Skeletal muscle cell (primary cell): ENCODE measurements at places on chromosomes 5 and 9.

DNA sequence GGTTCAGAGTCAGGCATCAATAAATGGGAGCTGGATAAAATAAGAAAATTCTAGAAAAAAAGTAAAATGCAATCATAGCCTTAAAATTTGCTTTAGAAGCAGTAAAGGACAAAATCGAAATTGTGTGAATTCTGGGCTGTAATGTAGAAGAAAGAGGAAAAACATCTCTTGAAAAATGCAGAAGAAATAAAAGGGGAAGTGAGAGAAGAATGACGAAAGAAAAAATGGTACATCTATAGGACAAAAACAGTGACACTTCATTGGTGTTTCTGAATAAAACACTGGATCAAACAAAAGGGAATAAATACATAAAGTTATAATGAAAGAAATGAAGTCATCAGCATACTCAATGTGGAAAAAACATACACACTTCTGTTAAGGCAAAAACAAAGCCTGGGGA, 642.3 kb downstream of the ACTL7B start:
- DNase-seq: no peak

DNA sequence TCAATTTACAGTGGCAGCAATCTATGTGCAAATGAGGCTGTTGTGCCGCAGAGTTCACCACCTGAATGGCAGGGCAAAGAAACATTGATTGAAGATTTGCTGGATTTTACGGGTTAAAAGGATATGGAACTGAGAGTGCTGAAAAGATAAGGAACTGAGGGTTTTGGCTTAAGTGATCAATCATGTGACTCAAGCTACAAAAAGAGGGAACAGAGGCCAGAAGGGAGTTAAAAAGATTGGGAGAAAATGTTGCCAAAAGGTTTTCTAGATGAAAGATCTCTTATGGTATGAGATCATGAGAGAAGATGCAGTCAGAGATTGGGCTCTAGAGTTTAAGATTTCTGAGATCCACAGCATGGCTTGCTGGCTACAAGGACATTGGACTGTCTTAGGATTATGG, 7.9 kb upstream of the RIMOC1 start:
- no peak for DNase-seq

DNA sequence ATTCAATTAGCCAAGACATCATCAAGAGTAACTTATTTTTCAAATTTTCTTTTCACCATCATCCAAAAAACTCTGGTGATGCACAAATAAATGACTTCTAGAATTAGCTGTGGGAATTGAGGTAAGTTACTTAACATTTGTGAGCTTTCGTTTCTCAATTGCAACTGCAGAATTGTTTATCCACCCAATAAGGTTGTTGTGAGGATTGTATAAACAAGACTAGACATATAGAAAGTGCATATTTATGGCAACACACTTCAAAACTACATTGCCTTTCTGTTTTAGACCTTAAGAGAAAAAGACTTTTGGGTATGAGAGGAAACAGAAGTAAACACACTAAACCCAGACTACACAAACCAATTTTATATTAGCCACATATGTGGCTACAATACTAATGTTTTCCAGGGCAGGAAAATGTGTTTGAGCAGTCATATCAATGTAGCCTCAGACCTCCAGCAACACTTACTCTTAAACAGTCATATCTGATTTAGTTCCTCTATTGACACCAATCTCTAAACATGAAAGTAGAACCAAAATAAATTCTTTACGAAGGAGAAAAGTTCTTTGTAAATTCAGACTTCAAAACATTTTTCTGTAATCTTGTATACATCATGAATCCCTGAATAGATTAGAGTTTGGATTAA, 488.0 kb upstream of the CYLC2 start:
- no peak for DNase-seq

- DNase-seq: no peak
Measured at GRCh38 chr9:108468364-108468763, 387.4 kb downstream of the ACTL7B start.

DNA sequence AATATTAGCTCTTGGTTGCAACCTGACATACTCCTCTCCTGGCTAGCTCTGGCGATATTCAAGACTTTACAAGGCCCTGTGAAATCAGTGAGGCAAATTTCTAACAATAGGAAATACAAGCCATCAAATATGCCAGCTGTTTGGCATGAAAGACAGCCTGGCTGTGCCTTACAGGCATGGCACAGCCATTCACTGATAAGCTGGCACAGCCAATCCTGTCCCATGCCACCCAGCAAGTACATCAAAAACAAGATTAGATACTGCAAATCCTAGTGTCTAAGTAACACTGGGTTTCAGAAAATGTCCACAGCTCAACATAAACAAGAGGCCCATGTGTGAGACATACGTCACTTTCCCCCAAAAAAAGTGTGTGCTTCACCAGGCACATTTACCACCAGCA, 1045.8 kb upstream of the DMAC1 start:
- DNase-seq: no peak

- DNase-seq: no peak
Measured at GRCh38 chr9:111051400-111051799, 13.1 kb upstream of the LPAR1 start.

- DNase-seq: no peak
Measured at GRCh38 chr9:86262492-86262891, 3.0 kb upstream of the C9orf153 start.

- no peak for DNase-seq
Measured at GRCh38 chr9:131198041-131198715, 72.8 kb downstream of the NUP214 start.

DNA sequence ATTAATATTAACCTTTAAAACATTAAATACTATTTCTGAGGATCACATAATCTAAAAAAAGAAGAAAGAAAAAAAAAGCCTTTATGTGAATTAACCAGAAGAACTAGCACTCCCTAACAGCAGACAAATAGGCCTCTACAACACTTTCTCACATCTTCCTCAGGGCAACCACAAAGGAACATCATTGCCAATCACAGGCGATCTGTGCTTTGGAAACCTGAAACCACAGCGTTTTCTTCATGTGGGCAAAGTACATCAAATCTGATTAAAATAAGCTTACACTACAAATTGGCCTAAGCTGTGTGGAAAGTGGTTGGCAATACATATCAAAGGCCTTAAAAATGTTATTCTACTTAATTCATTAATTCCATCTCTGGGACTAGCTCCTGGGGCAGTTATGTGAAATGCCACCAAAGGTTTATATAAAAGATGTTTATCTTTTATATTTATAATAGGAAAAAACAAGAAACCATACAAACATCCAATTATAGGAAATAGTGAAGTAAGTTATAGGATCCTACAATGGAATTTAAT, 184.8 kb upstream of the TBCA start:
- no peak for DNase-seq

- no peak for DNase-seq
Measured at GRCh38 chr9:77833561-77834429, 185.7 kb upstream of the GNA14 start.

- DNase-seq: no peak
Measured at GRCh38 chr9:27802418-27802817, 229.1 kb upstream of the C9orf72 start.

DNA sequence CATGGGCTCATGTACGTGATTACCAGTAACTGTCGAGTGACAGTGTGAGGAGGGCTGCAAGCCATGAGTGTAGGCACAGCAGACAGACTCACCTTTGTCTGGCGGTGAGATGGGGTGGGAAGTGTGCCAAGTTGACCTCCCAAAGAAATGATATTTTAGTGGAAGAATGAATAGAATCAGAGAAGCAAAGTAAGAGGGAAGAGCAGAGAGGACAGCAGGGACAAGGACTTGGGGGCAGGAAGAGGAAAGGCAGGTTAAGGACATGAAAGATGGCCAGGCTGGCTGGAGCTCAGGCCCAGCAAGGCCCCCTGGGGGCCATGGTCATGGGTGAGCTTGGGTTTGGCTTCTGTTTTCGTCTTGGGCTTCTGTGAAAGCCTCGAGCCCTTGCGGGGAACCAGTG, 20.2 kb downstream of the TGFBI start:
- DNase-seq: no peak
